ENCODE measurements at places on chromosomes 2 and 18.

DNA sequence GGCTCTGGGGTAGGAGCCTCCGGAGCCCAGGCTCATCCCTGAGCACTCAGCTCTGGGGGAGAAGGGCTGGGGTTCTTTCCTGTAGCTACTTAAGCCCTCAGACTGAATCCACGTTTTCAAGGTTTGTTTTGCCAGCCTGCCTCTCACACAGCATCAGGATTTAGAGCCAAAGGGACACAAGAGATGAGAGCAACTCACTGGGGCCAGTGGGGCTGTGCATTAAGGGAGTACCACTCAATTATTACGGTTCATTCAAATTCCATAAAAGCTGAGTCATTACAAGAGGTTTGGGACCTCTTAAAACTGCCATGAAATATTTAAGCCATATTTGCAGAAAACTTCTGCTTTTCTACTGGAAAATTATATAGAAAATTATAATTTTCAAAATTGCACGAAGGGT, 17.1 kb upstream of the SNED1 start:
- DNase-seq, result no peak

DNA sequence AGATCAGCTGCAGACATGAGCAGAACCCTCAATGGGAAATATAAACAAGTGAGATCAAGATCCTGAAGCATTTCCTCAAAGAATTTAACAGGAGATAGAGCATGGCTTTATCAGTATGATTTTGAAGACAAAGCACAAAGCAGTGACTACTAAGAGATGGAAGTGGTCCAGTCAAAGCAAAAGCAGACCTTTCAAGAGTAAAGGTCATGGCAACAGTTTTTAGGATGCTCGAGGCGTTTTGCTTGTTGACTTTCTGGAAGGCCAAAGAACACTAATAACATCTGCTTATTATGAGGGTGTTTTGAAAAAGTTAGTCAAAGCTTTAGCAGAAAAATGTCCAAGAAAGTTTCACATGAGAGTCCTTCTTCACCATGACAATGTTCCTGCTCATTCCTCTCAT, 128.5 kb downstream of the KCNE4 start:
- DNase-seq, result no peak

DNA sequence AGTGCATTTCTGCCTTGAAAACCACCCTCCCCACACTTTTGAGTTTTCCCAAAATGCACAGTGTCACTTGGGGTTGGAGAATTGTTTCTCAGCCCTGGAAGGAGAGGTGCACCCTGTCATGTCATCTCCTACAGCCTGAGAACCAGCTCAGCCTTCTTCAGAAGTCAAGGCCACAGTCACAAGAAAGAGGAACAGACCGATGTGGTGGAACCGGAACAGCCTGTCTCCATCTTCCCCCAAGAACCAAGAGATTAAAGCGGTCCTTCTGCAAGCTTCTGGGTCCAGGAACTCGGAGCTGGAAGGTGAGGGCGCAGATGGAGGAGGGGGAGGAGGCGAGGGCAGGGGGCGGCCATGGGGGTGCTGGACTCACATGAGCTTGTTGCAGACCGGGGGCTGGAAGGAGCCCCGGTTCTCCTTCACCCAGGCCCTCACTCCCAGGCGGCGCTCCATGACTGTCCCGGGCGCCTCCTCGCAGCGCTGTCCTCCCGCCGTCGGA, 248 bp downstream of the HAAO start:
- DNase-seq, result no peak

DNA sequence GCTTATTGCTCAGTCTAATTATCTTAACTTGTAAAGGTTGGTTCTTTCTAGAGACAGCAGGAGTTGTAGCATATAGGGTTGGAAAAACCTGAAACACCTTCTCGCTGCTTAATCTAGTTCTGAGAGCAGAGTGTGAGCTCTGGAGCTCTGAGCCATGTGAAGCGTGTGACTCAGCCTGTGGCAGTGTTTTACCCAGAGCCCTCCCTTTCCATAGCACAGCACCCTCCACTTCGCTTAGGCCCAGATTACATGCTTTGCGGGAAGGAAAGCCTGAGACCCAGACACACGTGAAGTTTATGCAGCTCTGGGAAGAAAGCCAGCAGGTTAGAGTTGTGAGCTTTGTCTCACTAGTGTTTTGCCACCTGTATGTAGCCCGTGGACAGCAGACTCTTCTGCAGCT, 74.5 kb downstream of the INPP4A start:
- DNase-seq, result no peak

DNA sequence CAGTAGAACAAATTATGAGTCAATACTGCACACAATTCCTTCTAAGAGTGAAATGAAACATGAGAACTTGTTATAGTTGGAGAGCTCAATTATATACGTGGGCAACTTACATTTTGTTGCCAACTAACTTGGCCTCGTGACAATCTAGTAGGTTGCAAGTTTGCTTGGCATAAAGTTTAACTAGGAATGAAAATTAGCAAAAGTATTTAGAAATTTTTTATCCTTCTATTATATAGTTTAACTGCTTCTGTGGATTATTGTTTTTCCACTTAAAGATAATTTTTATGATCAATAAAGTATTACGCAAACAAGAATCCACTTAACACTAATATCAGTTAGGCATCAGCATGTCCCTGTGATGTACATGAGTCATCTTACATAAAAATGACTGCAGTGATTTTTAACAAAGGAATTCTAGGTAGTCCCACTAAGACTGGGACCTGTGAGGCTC, 41.1 kb downstream of the FAM124B start:
- no peak for DNase-seq

GRCh38 chr2:176125772-176126054, 3.2 kb downstream of the HOXD9 start:
- DNase-seq, result no peak

DNA sequence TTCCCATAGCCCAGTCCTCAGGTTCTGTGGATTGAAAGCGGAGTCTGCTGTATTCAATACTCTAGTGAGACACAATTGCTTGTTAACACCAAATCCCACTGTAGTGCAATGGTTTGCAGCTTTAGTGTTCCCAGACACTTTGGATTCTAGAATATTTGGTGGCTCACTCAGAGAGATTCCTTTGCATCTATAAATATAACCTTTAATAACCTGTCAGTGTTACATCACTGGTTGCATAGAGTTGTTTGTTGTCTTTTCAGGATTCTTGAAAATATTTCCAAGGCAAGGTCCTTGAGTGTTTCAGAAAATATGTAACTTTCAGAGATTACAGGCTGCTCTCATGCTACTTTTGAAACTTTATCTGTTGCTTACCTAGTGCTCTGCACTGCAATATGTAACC, 157.5 kb downstream of the ZEB2 start:
- no peak for DNase-seq

DNA sequence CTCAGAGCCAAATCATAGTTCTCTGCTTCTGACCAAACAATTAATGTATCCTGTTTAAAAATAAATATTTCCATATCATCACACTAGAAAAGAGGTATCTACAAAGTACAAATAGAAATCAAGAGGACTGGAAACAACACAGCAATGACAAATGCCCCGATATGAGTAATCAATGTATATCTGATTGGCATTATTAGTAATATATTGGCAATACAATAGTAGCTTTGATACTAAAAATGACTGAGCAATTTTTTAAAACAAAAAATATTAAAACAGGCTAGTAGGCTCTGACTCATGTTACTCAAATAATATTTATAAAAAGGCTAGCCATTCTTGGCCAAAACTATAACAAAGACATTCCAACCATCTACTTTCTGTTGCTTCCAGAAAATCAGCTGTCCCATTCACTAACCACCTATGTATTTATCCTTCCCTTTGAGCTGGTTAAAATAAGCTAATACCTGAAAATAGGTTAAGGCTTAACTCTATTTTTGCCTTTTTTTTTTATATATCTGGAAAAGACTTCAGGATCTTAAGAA, 13.3 kb downstream of the PPP4R3B start:
- DNase-seq, result no peak

GRCh38 chr2:467543-467891, 179.6 kb upstream of the ALKAL2 start:
- DNase-seq, result no peak

DNA sequence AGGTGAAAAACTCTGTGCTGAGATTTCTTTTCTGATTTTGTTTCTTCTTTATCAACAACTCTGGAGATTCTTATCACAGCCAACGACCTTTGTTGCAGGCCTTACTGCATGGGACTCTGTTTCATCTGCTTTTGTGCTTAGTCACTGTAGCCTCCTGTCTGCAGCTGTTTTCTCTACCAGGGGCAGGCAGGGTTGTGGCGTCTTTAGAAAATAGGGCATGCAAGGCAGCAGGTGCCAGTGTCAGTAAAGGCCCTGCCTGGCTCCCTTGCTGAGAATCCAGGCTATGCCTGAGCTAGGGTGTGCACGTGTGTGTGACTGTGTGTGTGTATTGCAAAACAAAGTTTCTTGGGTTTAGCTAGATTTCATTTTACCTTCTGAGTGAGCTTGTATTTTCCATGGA, 14.6 kb upstream of the SLC9A2 start:
- DNase-seq, result no peak

- no peak for DNase-seq
Measured at GRCh38 chr18:28168725-28169124, 8.2 kb downstream of the CDH2 start.

GRCh38 chr2:205650931-205651330, 31.4 kb upstream of the NRP2 start:
- no peak for DNase-seq

DNA sequence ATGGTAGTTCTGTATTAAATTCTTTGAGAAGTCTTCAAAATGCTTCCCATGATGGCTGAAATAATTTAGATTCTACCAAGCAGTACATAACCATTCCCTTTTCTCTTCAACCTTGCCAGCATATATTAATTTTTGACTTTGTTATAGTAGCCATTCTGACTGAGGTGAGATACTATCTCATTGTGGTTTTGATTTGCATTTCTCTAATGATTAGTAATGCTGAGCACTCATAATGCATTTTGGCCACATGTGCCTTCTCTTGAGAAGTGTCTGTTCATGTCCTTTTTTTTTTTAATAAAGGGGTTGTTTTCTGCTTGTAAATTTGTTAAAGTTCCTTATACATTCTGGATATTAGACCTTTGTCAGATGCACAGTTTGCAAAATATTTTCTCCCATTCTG, 173.9 kb downstream of the CALCRL start:
- no peak for DNase-seq

DNA sequence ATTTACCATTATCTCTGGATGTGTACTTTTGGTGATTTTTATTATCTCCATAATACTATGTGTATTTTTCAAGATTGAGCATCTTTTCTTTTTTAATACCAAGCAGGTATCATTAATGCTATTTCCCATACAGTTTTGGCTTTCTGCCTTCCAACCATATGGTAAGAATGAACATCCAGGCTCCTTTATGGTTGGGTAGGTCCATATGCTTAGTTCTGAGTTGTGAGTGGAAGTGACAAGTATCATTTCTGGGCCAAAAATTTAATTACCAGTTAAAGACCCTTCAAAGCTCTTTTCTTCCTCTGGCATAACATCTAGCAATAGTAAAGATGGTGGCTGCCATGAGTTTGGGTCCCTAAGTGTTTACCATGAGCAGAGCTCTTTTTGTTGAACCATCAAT, 4.3 kb upstream of the RBM43 start:
- no peak for DNase-seq

GRCh38 chr18:74264303-74265020, 27.3 kb downstream of the CYB5A start:
- DNase-seq, result no peak

DNA sequence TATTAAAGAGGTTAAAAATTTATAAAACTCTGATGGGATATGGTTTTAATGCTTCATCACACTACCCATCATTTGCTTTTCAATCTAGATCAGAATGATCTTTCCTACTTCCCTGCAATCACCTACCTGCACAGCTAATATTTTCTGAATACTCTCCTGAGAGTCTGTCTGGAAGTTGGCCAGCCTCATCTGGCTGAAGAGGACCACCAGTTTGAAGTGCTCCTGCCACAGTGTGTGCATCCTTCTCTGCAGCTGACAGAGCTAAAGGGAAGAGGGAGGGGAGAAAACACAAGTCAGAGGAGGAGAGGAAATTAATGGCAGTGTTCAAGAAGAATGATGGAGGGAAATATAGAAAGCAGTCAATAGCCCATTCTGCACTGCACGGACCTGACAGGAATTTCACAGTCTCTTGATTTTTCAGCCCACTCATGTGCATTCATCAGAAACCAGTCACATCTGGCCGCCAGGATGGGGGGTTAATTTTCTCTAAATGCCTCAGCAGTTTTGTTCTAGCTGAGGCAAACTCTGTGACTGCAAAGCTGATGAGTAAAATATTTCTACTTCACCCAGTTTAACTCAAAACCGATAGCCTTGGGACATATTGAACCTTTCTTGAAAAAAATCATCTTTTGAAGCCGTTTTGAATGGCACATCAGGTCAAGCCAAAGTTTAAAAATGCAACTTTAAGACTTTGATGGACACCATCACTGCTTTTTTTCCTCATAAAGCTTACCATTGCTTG, 201.8 kb upstream of the KLHL14 start:
- no peak for DNase-seq

DNA sequence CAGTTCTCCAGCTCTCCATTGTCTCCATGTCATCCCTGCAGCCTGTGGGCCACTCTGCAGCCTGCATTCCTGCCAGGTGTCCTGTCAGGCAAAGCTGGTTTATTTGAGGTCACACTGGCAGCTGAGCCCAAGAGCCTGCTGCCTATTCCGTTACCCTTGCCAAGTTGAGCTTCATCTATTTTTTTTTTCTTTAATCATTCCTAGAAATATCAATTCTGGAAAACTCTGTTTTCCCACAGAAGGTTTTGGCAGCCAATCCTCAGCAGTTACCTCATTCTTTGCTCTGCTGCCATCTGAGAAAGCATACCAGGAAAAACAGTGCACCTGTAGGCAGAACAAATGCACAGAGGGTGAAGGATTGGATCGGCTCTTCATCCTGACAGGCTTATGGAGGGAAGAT, 411.0 kb upstream of the ACVR2A start:
- no peak for DNase-seq

DNA sequence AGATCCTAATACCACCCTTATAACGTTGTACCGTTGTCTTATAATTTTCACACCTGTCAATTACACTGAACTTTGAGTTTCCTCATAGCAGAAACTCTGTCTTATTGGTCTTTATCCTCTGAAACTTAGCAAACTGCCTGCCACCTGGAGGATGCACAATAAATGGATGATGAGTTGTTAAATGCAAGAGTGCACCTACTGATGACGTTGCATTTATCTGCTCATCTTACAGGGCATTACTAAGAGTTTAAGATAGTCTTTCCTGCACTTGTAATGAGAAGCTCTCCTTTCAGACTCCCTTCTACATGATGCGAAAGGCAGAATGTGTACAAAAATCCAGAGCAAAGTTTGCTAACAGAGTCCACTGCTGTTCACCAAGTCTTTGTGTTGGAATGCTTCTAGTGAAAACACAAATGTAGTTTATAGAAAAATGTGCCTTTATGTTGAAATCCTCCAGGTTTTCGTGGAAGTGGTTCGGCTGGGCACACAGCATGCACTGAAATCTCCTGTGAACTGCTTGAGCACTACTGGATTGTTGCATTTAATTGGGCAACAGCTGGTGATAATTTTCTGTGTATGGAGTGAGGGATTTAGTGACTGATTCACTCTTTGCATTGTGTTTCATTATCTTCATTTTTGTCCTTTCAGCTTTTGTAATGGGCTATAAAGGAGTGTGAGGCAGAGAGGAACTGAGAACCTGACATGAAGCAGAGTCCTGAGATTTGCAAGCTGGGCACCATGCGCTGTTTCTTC, 665.8 kb upstream of the ID2 start:
- no peak for DNase-seq

GRCh38 chr2:181779288-181780021, 99.1 kb upstream of the NEUROD1 start:
- DNase-seq, result no peak
